ENCODE measurements at places on chromosomes 2 and 18.

- DNase-seq: no peak
These were observed 1267.0 kb upstream of the CHAC2 start for GRCh38 chr2:52500561-52500960.

DNA sequence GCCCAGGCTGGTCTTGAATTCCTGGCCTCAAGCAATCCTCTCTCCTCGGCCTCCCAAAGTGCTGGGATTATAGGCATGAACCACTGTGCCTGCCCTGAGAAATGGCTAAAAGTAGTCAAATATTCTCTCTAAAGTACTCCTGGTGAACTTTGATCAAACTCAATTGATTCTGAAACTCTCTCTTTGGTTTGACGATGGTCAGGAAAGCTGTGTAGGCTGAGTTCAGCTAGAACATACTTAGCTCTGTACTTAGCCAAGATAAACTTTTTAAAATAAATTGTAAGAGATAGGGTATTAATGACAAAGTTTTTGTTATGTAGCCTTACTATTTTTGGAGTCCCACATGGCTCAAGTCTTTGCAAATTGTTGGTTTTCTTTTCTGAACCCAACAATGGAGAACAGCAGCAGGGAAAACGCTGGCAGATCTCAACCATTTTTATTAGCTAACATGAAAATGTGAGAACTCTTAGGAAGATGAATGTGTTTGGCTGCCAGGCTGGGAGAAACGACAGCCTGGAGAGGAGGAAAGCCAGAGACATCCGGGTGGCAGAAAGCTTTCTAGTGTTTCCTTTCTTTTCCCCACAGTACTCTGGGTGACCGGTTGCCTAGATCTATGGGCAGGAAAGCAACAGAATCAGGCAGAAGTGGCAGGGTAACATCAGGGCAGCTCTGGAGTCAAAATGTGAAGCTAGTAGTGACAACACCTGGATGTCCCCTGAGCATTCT is 193.0 kb upstream of the LHCGR start:
- DNase-seq: no peak

DNA sequence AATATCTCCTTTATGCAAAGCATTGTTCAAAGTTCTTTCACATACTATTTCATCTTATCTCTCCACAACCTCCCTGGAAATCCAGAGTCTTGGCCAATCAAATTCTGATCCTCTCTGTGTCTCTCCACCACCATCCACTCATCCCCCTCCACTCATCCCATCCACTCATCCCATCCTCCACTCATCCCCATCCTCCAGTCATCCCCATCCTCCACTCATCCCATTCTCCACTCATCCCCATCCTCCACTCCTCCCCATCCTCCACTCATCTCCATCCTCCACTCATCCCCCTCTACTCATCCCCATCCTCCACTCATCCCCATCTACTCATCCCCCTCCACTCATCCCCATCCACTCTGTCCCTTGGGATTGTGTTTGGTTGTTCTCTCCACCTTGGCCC is 101.1 kb downstream of the BCL2 start:
- DNase-seq: no peak

DNA sequence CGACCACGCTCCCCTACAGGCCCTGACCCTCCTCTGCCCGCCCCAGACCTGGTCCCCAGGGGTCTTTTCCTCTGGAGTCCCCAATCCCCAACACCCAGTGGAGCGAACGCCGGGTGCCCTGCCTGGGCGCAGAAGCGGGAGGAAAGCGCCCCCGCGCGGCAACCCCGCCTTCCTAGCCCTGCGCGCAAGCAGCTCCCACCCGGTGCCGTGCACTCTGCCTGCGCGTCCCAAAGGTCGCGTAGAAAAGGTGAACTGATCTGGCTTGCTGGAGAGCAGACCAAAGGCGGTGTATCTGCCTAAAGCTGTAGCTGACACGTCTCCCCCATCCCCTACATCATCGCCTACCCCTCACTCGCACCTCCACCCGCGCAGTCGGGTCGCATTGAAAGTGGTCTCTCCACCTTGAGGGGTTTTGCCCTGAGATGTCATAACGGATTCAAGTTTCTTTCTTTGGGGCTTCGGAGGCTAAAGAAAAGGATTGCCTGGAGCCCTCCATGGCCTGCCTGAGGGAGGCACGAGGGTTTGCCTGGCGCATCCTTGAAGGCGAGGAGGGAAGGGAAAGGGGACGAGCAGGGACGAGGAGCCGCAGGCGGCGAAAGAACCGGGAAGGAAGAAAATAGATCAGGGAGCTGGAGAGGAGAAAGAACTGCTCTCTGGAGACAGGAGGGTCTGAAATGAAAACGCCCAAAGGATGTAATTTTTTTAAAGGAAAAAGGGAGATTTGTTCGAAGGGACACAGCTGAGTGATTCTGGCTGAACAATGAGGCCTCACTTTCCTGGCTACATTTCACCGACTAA is 5.8 kb downstream of the GAD1 start:
- no peak for DNase-seq

DNA sequence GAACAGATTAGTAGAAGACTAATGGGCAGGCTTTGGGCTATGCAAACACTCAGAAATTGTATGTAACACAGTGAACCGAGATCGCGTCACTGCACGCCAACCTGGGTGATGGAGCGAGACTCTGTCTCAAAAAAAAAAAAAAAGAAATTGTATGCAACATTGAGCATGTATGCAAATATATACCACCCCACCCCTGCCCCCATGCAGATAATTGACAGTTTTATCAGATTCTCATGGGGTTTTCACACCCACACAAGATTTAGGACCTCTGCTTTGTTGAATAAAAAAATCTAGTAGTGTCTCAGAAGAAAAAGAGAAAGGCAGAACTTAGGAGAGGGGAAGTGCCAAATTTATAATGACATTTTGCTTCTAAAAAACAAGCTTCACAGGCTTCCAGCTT is 131.6 kb upstream of the FN1 start:
- no peak for DNase-seq

GRCh38 chr18:14089781-14090180 is 42.5 kb downstream of the ZNF519 start:
- DNase-seq: no peak

DNA sequence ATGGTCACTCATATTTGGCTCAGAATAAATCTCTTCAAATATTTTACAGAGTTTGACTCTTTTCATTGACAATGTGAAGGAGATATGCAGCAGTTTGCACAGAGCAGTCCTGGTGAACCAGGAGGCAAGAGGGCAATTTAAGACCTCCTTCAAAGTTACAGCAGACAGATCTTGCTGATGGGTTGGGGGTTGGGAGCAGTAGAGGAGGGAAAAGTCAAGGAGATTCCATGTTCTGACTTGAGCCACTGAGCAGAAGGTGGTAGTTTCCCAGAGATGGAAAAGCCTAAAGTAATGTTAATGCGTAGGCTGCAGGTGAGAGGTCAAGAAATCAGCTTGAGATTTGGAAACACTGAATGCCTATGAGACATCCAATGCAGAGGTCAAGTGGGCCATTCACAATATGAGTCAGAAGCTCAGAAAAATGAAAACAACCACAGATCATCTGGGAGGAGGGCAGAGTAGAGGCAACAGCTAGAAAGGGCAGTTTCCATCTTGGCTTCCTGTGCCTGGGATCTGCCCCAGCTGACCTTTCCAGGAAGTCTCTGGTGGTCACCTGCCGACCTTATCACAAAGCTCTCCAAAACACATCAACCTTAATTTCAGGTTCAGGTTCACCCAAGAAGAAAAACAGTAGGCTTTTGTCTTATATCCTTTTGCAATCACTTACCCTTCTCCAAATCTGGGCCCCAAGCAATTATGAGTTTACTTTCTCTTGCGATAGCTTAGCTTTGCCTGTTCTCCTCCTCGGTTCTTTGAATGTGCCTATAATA is 197.5 kb upstream of the ARL4C start:
- DNase-seq: no peak

- no peak for DNase-seq
These were observed 187.1 kb downstream of the MYO3B start for GRCh38 chr2:170365003-170365402.

Measured in stimulated activated CD8-positive, alpha-beta memory T cell treated with anti-CD3 and anti-CD28 coated beads, Interleukin-4, amount 100 ng/mL, for 1 hour (primary cell).